Cardiac septum (tissue), 1 donor: ENCODE measurements at places on chromosomes 1 and 21. TPM values are rescaled to one million over a fixed set of nuclear protein-coding genes. Genes with fewer than 3 reads are reported as not detected.

Gene MYCL
- total RNA-seq, result 0.35 TPM

Gene STYXL2
- total RNA-seq, result 462 TPM

Gene TOMM20
- 81.9 TPM for total RNA-seq

Gene TP73
- 0.30 TPM for total RNA-seq

Gene GJB3
- total RNA-seq, result not detected

Gene CCDC181
- total RNA-seq, result 1.2 TPM

Gene AMY1C
- total RNA-seq, result not detected

Gene SPRR2F
- total RNA-seq, result not detected

Gene HFM1
- 2.7 TPM for total RNA-seq

Gene CD164L2
- not detected for total RNA-seq

Gene XCL1
- total RNA-seq, result 0.16 TPM

Gene SLC5A9
- total RNA-seq, result 0.57 TPM

Gene HES5
- 2.0 TPM for total RNA-seq

Gene IGSF3
- total RNA-seq, result 5.2 TPM

Gene CD34
- total RNA-seq, result 49.9 TPM

Gene MYOG
- total RNA-seq, result 0.16 TPM

Gene TCEA3
- total RNA-seq, result 46.0 TPM

Gene SLC30A10
- not detected for total RNA-seq

Gene ZBTB8B
- not detected for total RNA-seq

Gene KRTAP10-12
- not detected for total RNA-seq

Gene FCRL1
- not detected for total RNA-seq

Gene TAL1
- 1.9 TPM for total RNA-seq

Gene CAP1
- total RNA-seq, result 82.8 TPM

Gene RGL1
- 19.6 TPM for total RNA-seq

Gene NCAM2
- 2.8 TPM for total RNA-seq

Gene ANXA9
- 0.16 TPM for total RNA-seq

Gene SH3BGR
- 209 TPM for total RNA-seq

Gene AGO1
- total RNA-seq, result 21.1 TPM

Gene THEM5
- not detected for total RNA-seq

Gene LIN28A
- total RNA-seq, result not detected

Gene ANKRD34A
- total RNA-seq, result 2.9 TPM

Gene NCF2
- 4.5 TPM for total RNA-seq

Gene RFX5
- total RNA-seq, result 27.2 TPM

Gene PODN
- total RNA-seq, result 19.4 TPM

Gene CRYAA
- not detected for total RNA-seq

Gene ADAMTS4
- 24.0 TPM for total RNA-seq

Gene FGR
- 3.8 TPM for total RNA-seq

Gene TSPEAR
- not detected for total RNA-seq

Gene COA7
- total RNA-seq, result 14.2 TPM

Gene PCAT6
- 1.7 TPM for total RNA-seq

Gene KRTAP19-1
- total RNA-seq, result not detected

Gene LRRC38
- 0.73 TPM for total RNA-seq

Gene CELA3A
- total RNA-seq, result not detected

Gene MYBPH
- not detected for total RNA-seq

Gene HSD11B1
- total RNA-seq, result 15.0 TPM

Gene SDHB
- total RNA-seq, result 260 TPM

Gene ERRFI1
- total RNA-seq, result 8.2 TPM

Gene LCE1F
- not detected for total RNA-seq

Gene KLF17
- not detected for total RNA-seq

Gene VAV3
- total RNA-seq, result 1.9 TPM
